ENCODE measurements at places on chromosomes 7 and 10.

GRCh38 chr10:132207536-132208461 lies 21.1 kb downstream of the DPYSL4 start:
- no peak for DNase-seq

GRCh38 chr7:101882595-101883564 lies 65.5 kb downstream of the CUX1 start:
- DNase-seq = peak; percentile 59

GRCh38 chr10:21702633-21703111 lies 168.6 kb downstream of the MLLT10 start:
- no peak for DNase-seq

DNA sequence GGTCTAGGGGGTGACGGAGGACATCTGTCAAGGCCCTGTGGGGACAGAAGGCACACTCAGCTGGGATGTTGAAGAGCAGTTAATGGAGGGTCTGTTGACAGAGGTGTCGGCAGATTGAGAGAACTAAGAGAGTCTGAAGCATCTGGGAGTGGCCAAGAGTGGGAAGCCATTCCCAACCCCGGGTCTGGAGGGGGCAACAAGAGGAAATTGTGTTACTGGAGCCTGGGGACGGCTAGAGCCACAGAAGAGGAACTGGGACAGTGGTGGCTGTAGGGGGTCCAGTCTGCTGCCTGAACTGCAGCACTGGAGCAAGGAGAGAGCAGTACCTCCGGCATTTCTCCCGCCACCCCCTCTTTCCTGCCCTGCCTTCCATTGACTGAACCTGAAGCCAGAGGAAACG lies 136.6 kb downstream of the CHN2 start:
- DNase-seq = no peak

DNA sequence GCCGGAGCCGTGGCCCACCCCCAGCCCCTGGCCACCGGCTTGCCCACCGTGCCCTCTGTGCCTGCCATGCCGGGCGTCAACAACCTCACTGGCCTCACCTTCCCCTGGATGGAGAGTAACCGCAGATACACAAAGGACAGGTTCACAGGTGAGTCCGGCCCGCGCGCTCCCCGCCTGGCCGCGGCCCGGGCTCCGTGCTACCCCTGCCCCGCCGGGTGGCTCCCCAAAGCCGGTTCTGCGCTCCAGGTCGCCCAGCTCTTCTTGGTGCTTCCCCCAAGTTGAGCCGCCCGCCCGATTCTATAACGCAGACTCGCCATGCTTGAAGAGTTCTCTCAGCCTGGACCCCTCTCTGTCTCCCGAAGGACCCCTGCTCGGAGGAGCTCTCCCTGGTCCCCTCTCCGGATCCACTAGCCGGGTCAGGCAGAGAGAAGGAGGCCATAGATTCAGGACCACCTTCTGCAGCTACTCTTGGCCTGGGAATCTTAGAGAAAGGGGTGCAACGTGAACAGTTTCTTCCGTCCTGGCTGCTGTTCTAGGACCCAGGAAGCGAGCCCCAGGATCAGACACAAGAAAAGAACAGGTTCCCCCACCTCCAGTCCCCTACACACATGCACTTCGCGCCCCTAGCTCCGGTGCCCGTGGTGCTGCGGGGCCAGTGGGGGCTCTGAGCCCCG lies 999 bp downstream of the TLX1 start:
- DNase-seq = no peak

DNA sequence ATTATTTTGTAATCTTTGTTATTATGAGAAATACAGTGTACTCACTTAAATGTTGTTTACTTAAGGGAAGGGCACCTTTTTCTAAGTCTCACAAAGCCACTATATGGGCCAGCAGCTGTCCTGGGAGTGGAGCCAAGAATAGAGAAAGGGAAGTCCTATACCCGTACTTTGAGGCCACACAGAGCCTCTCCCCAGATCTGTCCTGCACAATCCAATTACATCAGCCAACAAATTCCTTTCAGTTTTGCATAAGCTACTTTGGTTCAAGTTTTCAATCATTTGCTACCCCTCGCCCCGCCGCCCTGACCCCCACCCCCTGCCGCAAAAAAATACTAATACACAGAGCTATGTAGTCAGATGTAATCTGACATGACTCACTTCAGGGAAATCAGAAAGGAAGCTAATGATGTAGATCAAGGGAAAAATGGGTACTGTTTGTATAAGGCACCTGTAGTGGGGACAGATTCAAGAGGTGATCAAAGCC lies 297.4 kb upstream of the NEBL start:
- peak; percentile 19 for DNase-seq

DNA sequence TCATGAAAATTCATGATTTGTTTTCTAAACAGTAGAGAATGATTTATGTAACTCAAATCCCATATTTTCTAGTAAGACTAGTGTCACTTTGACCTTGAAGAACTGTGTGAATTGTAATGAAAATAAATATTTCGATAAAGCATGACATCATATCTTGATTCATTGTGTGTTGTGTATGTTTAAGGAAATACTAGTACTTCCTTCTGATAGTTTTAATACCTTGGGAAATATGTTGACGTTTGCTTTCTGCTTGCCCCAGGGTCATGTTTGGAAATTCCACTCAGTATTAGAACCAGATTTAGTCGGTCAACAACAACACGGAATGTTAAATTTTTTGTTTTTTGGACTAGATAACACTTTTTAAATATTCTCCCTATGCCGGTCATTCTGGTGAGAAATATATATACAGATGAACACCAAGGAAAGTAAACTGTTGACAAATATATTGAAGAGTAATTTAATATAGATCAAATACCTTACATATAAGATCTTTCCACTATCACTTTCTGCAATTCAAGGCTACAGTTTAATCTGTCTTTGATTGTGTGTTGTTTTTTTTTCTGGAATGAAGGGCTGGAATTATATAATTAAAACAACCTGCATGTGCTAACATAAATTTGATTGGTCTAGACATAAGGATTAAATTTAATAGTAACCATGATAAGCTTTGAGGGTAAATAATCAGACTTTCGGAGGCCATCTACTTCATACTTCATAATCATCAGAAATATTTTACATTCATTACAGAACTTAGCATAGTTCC lies 126.2 kb downstream of the MDFIC start:
- DNase-seq = no peak

DNA sequence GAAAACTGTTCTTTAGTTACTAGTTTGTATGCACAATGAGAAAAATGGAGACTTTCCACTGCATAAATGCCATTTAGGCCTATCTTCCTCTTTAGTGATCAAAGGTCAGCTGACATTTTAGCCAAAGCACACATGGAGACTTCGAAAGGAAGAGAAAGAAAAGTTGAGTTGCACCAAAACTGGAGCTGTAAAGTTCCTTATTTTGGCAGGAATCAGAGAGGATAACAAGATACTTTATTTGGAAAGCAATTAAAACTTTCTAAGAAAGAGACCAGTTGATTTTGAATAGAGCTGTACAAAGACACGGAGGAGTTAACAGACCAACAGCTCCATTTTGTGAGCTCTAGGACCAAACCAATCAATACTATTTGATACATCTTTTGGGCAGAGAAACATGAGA lies 14.2 kb downstream of the ENTPD7 start:
- no peak for DNase-seq

DNA sequence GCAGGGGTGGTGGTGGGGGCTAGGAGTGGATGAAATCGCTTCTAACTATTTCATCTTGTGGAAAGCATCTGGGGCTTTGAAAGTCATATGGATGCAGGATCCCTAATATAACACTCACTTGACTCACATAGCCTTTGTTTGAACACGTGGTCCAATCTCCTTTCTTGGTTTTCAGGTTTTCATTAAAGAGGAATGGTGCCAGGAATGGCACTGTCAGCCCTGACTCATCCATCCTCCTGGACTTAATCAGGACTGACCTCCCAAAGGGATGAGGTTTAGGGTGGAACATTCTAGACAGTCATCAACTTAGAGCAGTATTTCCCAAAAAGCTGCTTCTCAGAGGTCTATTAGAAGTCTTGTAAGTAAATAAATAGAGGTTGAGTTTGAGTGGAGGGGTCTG lies 162.0 kb upstream of the PLXNA4 start:
- DNase-seq = no peak
